ENCODE measurements at places on chromosomes 5 and 9. TPM values are rescaled to one million over a fixed set of nuclear protein-coding genes. Genes with fewer than 3 reads are reported as not detected.

The ARSI gene
- polyA plus RNA-seq = 0.91 TPM

The NAIP gene
- polyA plus RNA-seq = 7.0 TPM

The ORM2 gene
- polyA plus RNA-seq = 215 TPM

The RNF180 gene
- polyA plus RNA-seq = 2.2 TPM

The PCDHB12 gene
- polyA plus RNA-seq = 0.47 TPM

The FGD3 gene
- 6.1 TPM for polyA plus RNA-seq

The SLC22A4 gene
- polyA plus RNA-seq = 3.6 TPM

The FAM240B gene
- not detected for polyA plus RNA-seq

The ADRA1B gene
- polyA plus RNA-seq = 3.2 TPM

The CER1 gene
- not detected for polyA plus RNA-seq

The GCNT4 gene
- polyA plus RNA-seq = 0.54 TPM

The ZNF300 gene
- polyA plus RNA-seq = 3.4 TPM

The IL13 gene
- 0.14 TPM for polyA plus RNA-seq

The PKD2L2 gene
- polyA plus RNA-seq = 0.05 TPM

The CYSRT1 gene
- 2.7 TPM for polyA plus RNA-seq

The PGM5 gene
- 4.3 TPM for polyA plus RNA-seq

The TMEM215 gene
- not detected for polyA plus RNA-seq

The PDE4D gene
- polyA plus RNA-seq = 14.7 TPM

The PCDHB5 gene
- polyA plus RNA-seq = 0.65 TPM

The FCN1 gene
- polyA plus RNA-seq = 149 TPM

The PCDHGB6 gene
- polyA plus RNA-seq = 1.1 TPM

The TEK gene
- polyA plus RNA-seq = 5.9 TPM

The CBY3 gene
- 0.10 TPM for polyA plus RNA-seq

The OLFM1 gene
- polyA plus RNA-seq = 23.4 TPM

The NPR3 gene
- polyA plus RNA-seq = 4.0 TPM

The OR1L6 gene
- not detected for polyA plus RNA-seq

The NEK6 gene
- polyA plus RNA-seq = 57.2 TPM

The AK8 gene
- polyA plus RNA-seq = 1.9 TPM

The SPATA31A3 gene
- polyA plus RNA-seq = not detected

The NUDT12 gene
- polyA plus RNA-seq = 12.4 TPM

The ENHO gene
- polyA plus RNA-seq = 1.4 TPM
